Mesendoderm (in vitro differentiated cells): ENCODE measurements at places on chromosomes 5 and 9.

GRCh38 chr9:81497091-81497490, 192.3 kb downstream of the TLE1 start:
- no peaks in the 10 kb centered on the region for H3K4me1 ChIP-seq
- H3K36me3 ChIP-seq, result no peaks in the 10 kb centered on the region
- DNase-seq, result no peak
- H3K4me3 ChIP-seq, result no peak overlapping the region

DNA sequence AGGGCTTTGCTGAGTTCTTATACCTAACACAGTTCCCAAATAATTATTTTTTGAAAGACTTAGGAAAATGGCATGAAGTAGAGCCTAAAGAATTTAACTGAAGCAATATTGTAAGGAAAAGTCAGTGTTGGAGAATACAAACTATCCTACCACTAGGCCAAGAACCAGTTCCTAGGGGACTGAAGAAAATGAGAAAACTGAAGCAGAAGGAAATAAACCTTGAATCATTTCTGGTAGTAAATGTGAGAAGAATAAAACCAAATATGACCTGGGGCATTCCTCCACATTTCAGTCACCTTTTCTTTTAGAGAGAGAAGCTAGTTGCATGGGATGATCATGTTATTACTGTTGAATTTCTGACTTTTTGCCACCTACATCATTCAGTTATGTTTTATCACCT, 1393.9 kb upstream of the C9orf72 start:
- H3K27ac ChIP-seq, result no peak overlapping the region
- H3K36me3 ChIP-seq, result no peaks in the 10 kb centered on the region
- DNase-seq, result no peak
- no peak overlapping the region for H3K4me3 ChIP-seq

DNA sequence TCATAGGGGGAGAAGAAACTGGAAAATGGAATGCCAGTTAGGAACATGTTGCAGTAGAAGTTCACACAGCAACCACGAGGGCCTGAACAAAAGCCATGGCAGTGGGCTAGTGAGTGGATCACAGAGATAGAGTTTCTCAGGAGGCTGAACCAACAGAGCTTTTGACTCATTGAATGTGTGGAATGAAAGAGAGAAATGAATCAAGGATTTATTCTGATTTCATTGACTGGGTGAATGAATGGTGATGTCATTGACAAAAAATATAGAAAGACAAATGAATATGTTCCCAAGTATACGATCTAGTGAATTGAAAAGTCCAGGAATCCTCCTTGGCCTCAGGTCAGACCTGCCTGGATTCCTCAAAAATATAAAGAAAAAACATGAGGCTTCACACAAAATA, 99.2 kb downstream of the ZNF462 start:
- H3K27ac ChIP-seq, result no peak overlapping the region
- no peak overlapping the region for H3K4me3 ChIP-seq
- no peaks in the 10 kb centered on the region for H3K4me1 ChIP-seq

GRCh38 chr5:93578813-93579691, 2.0 kb downstream of the NR2F1-AS1 start:
- no peaks in the 10 kb centered on the region for H3K4me1 ChIP-seq
- no peak for DNase-seq

DNA sequence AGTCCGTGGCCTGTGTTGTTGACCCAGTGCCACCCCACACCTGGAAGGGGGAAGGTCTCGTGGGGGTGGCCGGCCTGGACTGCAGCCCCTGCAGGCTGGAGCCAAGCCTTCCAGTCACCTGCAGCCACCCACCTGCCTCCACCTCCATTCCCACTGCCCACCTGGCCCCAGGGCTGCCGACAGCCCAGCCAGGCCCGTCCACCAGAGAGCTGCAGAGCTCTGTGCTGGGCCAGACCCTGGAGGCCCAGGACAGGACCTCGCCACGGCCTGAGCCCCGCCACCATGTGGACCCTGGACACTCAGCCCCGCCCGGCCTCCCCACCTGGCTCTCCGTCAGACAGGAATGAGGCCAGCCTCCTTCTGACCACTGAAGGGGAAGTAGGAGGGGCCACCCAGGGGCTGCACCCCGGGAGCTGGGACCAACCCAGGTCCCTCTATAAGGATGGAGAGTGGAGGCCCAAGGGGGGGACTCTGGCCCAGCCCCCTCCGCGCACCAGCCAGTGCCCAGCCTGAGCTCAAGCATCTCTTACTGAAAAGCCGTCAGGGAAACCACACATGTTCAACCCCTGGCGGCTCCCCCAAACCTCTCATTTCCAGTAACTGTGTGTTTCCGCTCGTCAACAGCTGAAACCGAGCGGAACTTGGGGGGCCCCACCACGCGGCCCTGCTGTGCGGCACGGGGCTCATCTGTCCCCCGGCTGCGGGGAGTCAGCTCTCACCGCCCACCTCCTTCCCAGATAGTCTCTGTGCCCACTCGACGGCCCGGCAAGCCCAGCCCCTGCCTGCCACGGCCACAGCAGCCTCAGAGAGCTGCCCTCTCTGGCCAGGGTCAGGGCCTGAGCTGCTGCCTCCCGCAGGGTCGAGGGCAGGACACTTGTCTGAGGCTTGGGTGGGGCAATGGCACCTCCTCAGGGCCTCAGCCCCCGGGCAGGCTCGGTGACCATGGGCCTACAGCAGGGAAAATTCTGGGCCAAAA, 12.8 kb downstream of the NOTCH1 start:
- H3K4me3 ChIP-seq, result no peak overlapping the region
- no peak for DNase-seq
- H3K27me3 ChIP-seq, result no peaks in the 10 kb centered on the region
- H3K4me1 ChIP-seq, result no peaks in the 10 kb centered on the region
- H3K27ac ChIP-seq, result no peak overlapping the region

GRCh38 chr9:68739621-68740174, 34.7 kb downstream of the PIP5K1B start:
- H3K36me3 ChIP-seq, result no peaks in the 10 kb centered on the region
- H3K4me1 ChIP-seq, result peaks cover 4% of the 10 kb centered on the region
- H3K27me3 ChIP-seq, result no peaks in the 10 kb centered on the region
- no peak overlapping the region for H3K27ac ChIP-seq
- no peak overlapping the region for H3K4me3 ChIP-seq

- H3K27ac ChIP-seq, result no peak overlapping the region
- no peak for DNase-seq
- peaks cover 3% of the 10 kb centered on the region for H3K4me1 ChIP-seq
- H3K27me3 ChIP-seq, result no peaks in the 10 kb centered on the region
- no peak overlapping the region for H3K4me3 ChIP-seq
Observed at GRCh38 chr5:127098241-127098640, 24.9 kb upstream of the C5orf63 start.

DNA sequence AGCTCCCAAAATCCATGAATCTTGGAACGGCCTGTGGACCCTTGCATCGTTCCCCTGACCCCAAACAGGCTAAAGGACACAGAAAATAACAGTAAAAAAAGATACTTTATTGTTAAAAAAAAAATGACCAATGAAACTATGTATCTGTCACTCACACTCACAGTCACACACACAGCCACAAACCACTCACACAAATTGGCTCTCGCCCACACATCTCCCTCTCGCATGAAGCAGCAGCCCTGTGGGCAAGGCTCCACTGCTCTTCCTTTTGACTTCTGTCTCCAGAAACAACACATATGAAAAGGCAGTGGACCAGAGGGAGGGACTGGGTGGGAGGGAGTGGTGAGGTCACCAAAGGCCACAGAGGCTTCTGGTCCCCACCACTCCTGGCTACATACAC, 56.6 kb downstream of the SLC36A1 start:
- H3K36me3 ChIP-seq, result no peaks in the 10 kb centered on the region
- H3K27ac ChIP-seq, result no peak overlapping the region
- no peaks in the 10 kb centered on the region for H3K4me1 ChIP-seq
- H3K4me3 ChIP-seq, result no peak overlapping the region
- H3K27me3 ChIP-seq, result no peaks in the 10 kb centered on the region

DNA sequence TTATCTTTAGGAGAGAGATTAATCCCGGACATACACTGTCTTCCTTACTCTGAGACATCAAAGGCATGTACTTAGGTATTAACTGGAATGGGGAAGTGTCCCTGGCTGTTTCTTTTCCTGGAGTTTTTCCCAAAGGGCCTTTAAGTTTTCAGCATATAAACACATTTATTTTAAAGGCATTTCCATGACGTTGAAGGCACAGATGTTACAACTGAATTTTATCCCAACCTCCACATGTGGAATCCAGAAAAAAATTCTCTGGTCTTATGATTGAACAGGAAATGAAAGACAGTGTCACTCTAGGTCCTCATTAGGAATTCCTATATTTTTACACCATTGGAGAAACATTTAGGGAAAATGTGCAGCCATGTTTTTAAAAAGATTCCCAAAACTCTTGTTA, 41.6 kb upstream of the SHOC1 start:
- no peaks in the 10 kb centered on the region for H3K36me3 ChIP-seq
- no peak overlapping the region for H3K4me3 ChIP-seq
- no peak for DNase-seq
- H3K27me3 ChIP-seq, result no peaks in the 10 kb centered on the region
- H3K4me1 ChIP-seq, result no peaks in the 10 kb centered on the region
- no peak overlapping the region for H3K27ac ChIP-seq

- peak; percentile 63 for DNase-seq
- no peak overlapping the region for H3K4me3 ChIP-seq
- no peaks in the 10 kb centered on the region for H3K27me3 ChIP-seq
- no peak overlapping the region for H3K27ac ChIP-seq
- H3K36me3 ChIP-seq, result no peaks in the 10 kb centered on the region
Observed at GRCh38 chr9:126303488-126303887, 23.1 kb upstream of the MVB12B start.

- no peaks in the 10 kb centered on the region for H3K27me3 ChIP-seq
- no peaks in the 10 kb centered on the region for H3K36me3 ChIP-seq
- no peak for DNase-seq
- H3K4me1 ChIP-seq, result peaks cover 4% of the 10 kb centered on the region
- H3K4me3 ChIP-seq, result no peak overlapping the region
- H3K27ac ChIP-seq, result no peak overlapping the region
Observed at GRCh38 chr5:119451561-119451960, 736 bp upstream of the HSD17B4 start.

- no peak for DNase-seq
- H3K27me3 ChIP-seq, result no peaks in the 10 kb centered on the region
Observed at GRCh38 chr5:31771500-31771899, 132.6 kb downstream of the PDZD2 start.

DNA sequence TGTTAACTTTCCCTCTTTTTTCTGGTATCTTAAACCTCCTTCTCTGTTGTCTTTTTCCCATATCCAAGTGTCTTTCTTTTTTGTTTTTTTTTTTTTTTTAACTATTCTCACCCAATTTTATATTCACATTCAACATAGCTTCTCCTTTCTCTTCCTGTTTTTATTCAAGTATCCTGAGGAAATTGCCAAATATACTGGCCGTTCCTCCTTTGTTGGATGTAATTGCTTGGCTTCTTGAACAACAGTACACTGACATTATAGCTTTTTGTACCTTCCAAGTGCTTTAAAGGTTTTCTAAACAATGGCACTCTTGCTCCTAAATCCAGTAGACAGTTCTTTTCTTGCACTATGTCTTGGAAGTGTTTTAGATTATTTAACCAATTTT, 1146.8 kb downstream of the MAT2B start:
- H3K27ac ChIP-seq, result no peak overlapping the region
- DNase-seq, result no peak
- H3K27me3 ChIP-seq, result no peaks in the 10 kb centered on the region
- H3K36me3 ChIP-seq, result no peaks in the 10 kb centered on the region
- no peak overlapping the region for H3K4me3 ChIP-seq
- no peaks in the 10 kb centered on the region for H3K4me1 ChIP-seq

DNA sequence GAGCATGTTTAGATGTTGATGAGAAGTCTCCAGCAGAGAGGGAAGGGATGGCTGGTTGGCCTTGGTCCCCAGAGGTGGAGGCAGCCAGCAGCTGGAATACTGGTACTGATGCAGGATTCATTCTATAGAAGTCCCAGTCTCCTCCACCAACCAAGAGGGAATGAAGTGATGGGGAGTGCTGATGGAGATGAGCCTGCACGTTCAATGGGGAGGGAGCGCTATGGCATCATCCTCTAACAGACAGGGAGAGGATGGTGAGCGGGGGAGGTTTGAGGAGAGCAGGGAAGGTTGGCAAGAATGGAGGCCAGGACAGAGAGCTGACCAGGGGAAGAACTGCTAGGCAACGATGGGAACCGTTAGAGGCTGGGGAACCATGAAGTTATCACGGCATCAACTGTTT, 159.8 kb upstream of the MVB12B start:
- H3K4me3 ChIP-seq, result no peak overlapping the region
- H3K27ac ChIP-seq, result no peak overlapping the region
- no peaks in the 10 kb centered on the region for H3K4me1 ChIP-seq
- no peaks in the 10 kb centered on the region for H3K36me3 ChIP-seq
- H3K27me3 ChIP-seq, result no peaks in the 10 kb centered on the region

- no peaks in the 10 kb centered on the region for H3K36me3 ChIP-seq
- no peaks in the 10 kb centered on the region for H3K4me1 ChIP-seq
- no peaks in the 10 kb centered on the region for H3K27me3 ChIP-seq
- no peak overlapping the region for H3K4me3 ChIP-seq
Observed at GRCh38 chr5:168654211-168654721, 75.1 kb upstream of the PANK3 start.

DNA sequence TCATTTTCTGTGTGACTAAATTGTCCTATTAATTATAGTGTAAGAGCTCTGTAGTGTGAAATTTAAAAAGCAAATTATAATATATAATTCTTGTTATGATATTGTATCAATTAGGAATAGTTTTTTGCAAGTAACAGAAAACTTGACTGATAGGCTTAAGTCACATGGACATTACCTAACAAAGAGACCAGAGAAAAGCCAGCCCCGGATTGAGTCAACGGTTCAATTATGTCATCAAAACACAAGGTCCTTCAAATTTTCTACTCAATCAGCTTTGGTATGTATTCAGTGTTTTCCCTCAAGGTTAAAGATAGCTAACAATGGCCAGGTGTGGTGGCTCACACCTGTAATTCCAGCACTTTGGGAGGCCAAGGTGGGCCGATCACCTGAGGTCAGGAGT, 126.7 kb upstream of the PTGER4 start:
- no peaks in the 10 kb centered on the region for H3K36me3 ChIP-seq
- H3K4me3 ChIP-seq, result no peak overlapping the region
- H3K4me1 ChIP-seq, result no peaks in the 10 kb centered on the region
- DNase-seq, result no peak
- H3K27ac ChIP-seq, result no peak overlapping the region

DNA sequence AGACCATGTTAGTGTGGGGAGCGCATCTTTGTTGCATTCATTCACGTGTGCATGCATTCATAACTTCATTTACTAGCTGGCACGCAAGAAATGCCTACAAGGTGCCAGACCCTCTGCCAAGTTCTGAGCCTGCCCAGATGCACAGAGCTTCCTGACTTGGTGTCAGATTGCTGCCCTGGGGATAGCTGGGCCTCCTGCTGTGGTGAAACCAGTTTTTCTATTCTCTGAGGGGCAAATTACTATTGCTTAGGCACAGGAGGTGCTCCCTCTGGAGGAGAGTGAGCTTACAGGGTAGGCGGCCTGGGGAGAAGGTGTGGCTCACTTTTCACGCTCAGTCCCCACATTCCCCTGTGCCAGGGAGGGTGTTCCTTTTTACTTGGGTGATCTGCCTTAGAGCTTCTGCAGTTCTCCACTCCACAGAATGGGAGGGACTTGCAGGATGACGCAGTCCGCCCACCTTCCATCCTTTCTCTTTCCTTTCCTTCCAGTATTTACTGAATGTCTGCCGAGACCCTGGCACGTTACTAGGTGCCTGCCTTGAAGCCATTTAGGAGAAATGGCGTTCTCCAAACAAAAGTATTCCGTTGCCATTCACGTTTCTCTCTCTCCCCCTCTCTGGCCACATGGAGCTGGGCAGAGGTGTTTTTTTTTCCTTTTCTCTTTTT, 27.9 kb upstream of the CTNNA1 start:
- no peak overlapping the region for H3K4me3 ChIP-seq
- no peak overlapping the region for H3K27ac ChIP-seq
- H3K36me3 ChIP-seq, result no peaks in the 10 kb centered on the region
- peak; percentile 97 for DNase-seq
- H3K27me3 ChIP-seq, result no peaks in the 10 kb centered on the region
